ENCODE measurements at places on chromosomes 6 and 20.

GRCh38 chr6:128567029-128567428 lies 46.6 kb upstream of the PTPRK start:
- no peak for DNase-seq

DNA sequence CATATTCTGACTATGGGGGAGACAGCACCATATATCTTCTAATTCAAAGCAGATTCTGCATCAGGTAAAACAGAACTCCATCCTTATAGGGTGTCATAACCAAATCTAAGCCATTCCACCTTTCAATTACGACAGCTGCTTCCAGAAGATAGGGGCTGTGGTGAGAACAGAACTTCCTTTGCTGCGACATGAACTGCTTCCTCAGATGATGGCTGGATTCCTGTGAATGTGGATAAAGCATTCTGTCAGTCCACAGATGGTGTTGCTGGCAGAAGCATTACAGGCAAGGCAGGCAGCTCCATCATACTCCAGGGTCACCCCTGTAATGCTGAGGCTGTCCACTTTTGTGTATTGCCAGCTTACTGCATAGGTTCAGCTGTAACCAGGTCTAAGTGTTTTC lies 172.1 kb upstream of the PROKR2 start:
- DNase-seq = peak; percentile 5

DNA sequence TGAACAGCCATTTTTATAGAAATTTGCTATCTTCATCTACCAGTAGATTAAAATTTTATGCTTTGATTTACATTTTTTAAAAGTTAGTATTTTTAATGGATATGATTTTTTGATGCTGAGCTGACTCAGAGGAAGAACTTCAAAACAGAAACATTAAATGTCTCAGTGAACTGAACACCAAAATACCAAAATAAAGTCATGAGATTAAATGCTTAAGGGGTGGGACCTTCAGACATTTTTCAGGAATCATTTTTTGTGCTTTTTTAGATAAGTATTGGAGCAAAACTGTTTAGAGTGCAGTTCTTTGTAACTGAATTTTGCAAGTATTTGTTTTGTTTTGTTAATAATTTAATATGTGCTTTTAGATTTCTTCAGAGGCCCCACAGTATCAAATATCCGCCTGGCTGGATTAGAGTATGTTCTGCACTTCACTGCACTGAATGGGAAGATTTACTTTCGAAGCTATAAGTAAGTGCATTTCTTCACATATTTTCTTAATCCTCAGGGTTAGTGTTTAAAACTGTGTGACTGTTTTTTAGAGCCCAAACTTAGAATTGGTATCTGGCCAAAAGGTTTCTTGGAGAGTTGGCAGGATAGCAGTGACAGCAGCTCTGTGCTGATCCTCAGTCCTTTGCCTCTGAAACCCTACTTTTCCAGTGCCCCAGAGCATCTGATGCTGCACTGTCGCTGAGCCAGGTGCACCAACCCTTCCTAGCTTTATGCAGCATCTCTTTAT lies 33.7 kb downstream of the RPF2 start:
- DNase-seq = no peak

- DNase-seq = no peak
Measured at GRCh38 chr6:14228571-14228970, 111.0 kb downstream of the CD83 start.

DNA sequence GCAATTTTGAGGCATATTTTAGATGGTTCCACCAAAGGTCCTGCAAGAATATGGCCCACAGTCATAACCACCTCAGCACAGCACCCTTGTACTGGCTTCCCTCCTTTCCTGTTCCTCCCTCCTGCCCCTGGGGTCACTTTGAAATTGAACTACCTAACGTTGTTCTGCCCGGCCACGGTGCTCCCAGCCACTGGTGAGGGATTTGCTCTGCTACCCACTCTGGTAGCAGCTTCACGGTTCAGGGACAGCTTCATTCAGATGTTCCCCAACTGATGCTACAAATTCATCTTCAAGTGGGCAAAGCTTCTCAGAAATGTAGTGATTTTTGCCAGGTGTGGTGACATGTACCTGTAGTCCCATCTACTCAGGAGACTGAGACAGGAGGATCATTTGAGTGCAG lies 7.9 kb upstream of the NELFCD start:
- DNase-seq = no peak

Measured in posterior cingulate gyrus (tissue), 11 donors.